ENCODE measurements at places on chromosomes 11 and 22. TPM values are rescaled to one million over a fixed set of nuclear protein-coding genes. Genes with fewer than 3 reads are reported as not detected.

DNA sequence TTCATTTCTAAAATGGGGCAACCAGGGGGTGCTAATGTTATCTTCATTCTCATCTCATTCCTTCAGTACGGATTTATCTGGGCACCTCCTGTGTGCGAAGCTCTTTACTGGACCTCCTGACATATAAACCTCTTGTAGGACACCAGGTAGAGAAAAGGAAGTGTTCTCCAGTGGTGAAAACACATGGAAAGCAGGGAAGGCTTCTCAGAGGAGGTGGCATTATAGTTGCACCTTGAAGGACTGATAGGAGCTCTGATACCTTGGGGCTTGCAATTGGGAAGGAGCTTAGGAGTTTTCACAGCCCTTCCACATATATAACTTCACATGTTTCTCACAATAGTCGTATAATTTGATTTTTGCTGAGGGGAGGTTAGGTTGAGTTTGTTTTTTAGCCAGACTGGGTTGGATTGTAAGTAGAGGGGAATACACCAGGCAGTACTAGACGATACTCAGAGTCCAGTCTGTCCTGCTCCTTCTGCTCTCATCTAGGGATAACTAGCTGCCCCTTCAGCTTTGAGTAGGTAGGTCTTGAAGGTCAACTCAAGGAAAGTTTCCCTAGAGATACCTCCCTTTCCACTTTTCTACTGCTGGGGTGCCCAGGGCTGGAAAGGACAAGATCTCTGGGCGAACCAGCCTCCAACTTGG, 34.0 kb upstream of the ALX4 start:
- DNase-seq: no peak

DNA sequence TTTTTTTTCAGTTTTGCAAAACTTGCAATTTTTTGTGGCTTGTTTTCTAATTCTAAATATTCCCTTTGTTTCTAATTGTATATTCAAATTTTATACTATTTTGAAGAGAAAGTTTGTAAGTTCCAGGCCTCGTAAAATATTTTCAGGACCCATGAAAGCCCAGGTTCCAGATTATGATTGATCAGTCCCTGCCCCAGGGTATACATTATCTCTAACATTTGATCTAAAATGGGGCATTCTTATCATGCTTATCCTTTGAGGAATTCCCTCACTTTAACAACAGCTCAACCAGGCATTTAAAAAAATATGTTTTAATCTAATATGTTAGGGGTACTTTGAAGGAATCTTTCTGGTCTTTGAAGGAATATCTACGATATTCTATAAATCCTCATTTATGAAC, 26.4 kb downstream of the CYB5R2 start:
- DNase-seq: no peak

DNA sequence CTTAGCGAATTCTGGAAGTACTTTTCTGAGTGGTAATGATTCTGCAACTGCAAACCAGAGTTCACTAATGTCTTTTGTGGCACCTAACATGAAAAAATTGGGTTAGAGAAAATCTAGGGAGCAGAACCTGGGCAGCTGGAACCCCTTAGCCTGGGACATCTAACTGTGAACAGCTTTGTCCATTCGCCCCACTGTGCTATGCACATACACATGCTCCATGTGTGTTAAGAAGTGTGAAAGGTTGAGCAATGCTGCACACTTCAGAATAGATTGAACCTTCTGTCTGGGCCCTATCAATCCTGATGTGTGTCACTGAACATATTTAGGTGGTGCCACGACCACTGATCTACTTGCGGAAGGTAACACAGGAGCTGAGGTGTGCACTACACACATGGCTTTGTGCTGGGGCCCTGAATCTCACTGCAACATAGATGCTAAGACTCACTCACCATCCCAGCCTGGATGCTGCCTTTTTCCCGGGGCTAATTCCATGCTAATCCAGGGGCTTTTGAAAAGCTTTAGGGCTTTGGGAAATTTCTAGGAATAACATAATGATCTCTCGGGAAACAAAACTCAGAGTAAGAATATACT, 976.2 kb downstream of the NTM start:
- DNase-seq: no peak

- no peak for DNase-seq
Observed at GRCh38 chr11:91794146-91794545, 430.5 kb upstream of the FAT3 start.

OR52A1 gene
- polyA plus RNA-seq: not detected

GRCh38 chr22:43670513-43670912, 141.6 kb downstream of the EFCAB6 start:
- no peak for DNase-seq

TUB gene
- 11.5 TPM for polyA plus RNA-seq

- DNase-seq: no peak
Observed at GRCh38 chr22:47178339-47178738, 415.9 kb downstream of the TBC1D22A start.

- no peak for DNase-seq
Observed at GRCh38 chr22:28232204-28232603, 313.1 kb upstream of the PITPNB start.

All from IMR-90 (cell line).